ENCODE measurements at places on chromosomes 12 and 14.

- no peak for DNase-seq
Measured at GRCh38 chr14:24206260-24207103, 986 bp downstream of the TSSK4 start.

DNA sequence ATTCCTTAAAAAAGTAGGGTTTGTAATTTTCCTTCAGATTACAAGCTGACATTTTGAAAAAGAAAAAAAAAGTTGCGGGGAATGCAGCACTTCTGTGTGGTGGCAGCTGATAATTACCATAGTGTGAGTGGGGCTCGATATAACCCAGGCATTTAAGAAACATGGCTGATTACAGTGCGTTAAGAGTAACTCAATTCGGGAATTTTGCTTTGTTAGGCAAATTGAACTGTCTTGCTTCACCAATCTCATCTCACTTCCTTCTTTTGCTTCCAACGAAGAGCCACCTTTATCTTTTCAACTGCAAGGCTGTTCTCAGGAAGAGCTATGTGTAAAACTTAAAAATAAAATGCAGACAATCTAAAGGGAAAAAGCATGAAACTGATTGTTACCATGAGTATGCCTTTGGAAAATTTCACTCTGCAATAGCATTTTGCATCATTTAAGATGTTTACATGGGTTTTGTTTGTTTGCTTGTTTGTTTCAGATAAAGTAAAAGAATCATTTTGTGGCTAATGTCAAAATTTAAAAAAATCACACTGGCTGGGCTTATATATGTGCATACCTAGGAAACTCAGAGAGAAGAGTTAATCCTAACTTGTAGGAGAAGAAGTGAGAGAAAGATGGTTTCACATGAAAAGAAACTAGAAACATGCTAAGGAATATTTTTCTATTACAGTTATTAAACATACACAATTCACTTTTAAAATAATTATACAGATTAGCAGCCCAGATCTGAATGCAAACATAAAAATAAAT, 295.9 kb upstream of the ATP2B1 start:
- no peak for DNase-seq

DNA sequence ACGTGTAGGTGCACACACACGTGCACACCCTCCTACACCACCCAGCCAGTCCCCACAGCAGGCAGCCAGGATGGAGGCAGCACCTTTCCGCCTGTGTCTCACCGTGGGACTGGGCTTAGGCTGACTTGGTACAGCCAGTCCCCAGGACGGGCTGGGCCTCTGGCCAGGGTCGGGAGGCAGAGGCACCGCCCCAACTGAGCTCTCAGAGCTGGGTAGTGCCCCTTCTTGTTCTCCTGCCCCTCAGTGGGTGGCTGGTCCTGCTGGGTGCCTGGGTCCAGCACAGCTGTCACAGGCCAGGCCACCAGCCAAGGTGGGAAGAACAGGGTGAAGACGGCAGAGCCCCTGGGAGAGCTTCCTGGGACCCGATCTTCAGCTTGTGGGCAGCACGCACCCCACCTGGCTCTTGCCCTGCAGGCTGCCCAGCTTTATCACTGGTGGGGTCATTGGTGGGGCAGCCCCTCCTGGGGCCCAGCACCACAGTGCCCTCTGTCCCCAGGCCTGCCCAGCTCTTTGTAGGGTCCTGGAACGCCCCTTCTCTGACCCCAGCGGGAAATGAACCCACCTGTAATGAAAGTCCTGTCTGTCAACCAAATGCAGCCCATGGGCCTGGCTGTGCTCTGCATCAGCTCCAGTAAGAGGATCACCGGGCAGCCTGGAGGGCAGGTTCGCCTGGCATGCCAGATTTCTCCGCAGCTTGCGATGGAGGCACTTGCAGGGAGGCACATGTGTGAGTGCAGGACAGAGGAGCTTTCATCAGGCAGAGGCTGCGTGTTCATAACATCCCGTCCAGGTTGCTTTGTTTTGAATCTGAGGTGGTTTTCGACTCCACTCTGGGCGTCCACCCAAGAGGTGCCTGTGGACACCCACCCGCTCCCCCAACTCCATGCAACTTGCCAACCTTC, 14.7 kb downstream of the CDCA4 start:
- no peak for DNase-seq

GRCh38 chr12:82675246-82675645, 11.5 kb upstream of the TMTC2 start:
- DNase-seq: no peak

GRCh38 chr12:68842123-68842522, 34.1 kb downstream of the MDM2 start:
- DNase-seq: no peak

DNA sequence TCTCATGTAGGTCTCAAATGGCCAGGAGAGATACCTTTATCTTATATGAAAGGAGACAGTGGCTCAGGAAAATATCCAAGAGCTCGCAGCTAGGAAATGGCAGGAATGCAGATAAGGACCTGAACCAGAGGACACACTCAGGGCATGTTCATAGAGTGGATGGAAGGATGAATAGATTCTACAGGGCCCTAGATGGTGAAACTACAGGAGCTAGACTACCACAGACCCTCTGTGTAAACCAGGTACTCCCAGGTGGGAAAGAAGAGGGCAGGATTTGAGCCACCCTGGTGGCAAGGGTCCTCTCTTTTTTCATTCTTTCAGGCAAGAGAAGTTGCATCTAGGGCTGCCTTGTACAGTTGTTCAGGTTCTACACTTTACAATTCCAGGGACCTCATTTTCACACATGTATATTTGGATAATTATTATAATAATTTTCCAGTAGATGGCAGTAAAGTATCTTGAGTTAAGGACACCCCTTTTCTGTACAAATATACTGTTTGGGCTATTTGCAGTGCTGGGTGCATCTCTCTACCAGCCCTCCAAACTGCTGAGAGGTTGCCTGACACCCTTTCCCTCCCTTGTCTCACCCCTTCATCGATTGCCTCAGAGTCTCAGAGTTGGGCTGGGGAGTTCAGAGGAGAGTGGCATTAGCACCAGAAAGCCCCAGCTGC, 10.5 kb upstream of the ZDHHC22 start:
- no peak for DNase-seq

GRCh38 chr12:122283680-122284079, 17.4 kb upstream of the VPS33A start:
- DNase-seq: no peak

DNA sequence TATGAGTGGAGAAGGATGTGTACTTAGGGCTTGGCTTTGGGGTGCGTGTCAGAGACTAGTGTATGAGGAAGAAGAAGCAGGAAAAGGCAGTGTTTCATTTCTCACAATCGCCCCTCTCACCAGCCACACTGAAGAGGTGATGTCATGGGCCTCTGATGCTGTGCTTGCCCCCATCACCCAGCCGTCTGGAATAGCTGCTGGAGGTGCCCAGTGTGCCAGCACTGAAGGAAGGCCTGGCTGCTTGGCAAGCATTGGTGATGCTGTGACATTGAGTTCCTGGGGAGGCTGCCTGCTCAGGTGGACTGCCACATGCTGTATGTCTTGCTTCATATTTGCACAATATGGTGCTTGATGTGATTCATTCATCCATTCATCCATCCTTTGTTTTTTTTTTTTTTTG, 56.2 kb downstream of the CRADD start:
- DNase-seq: no peak

DNA sequence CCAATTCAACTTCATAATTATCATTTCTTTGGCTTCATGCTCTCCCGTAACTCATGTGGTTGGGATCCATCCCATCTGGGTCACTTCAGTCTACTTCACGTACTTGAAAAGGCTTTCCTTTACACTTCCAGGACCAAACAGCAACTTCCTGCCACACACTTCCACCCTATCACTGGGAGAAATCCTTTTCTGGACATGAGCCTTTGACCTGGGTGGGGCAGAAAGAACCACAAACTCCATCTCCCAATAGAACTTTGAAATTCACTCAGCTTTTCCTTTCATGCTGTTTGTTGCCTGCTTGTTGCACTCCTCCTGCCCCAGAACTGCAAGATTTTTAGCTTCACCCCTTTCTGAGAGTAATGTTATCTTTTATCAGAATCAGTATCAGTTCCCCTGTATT, 18.4 kb upstream of the GALNT16 start:
- DNase-seq: no peak

DNA sequence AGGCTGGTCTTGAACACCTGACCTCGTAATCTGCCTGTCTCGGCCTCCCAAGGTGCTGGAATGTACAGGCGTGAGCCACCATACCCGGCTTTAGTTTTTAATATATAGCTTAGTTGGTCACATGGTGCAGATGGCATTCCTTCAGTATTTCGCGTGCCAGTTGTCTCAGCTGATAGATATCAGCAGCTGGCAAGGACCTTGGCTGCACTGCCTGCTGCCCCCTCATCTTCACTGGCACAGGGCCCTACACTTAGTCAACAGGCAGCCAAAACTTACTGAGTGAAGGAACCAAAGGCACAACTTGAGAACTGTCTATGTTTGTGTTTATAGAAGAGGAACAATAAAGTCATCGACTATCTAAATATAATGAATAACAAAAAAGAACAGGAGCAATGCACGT, 31.0 kb downstream of the EID3 start:
- no peak for DNase-seq

DNA sequence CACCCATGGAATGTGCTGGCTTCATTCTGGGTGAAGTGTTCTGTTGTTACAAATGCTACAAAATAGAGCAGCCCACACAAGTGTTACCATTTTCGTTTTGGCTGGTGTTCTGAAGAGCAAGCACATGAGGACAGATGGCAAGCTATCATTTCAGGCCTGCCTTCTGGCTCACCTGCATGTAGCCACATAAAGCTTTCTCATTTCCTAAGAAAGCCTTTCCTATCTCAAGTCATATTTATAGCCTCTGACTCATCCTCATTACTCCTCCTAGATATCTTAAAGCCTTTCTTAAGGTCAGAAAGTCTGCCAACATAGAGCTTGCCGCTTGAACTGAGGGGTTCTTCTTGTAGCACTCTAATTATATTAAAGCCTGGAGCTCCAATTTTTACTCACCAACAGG, 89.0 kb downstream of the PTPRR start:
- DNase-seq: no peak

DNA sequence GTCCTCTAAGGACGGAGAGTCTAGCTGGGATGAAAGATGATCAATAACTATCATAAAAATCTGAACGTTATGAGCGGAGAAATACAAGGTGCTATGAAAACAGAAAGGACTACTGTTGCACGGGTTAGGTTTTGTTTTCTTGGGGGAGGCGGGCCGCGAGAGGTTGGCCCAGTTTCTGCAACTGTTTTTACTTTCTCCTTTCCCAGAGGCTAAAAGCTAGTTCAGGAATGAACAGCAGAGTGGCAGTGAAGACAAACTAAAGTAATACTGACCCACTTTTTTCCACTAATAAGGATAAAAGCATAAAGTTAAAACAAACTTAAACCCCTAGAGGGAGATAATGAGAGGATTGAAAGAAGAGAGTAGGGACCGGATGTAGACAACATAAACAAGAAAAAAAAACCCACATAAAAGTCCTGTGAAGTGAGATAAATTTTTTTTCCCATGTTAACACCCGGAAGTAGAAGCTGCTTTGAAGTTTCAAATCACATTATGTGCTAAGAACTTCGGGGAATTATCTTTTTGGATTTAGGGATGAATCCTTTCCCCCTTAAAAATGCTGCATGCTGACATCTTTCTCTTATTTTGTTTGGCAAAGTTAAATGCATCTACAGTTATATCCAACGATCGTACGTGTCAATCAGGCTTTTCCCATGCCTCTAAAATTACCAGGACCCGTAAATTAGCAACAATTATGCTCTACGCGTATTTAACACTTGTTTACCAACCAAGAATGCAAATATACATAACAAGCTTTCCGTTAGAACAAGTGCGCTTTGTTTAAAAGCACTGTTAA, 1.0 kb upstream of the CDK17 start:
- no peak for DNase-seq

GRCh38 chr14:100651999-100652508, 64.8 kb upstream of the BEGAIN start:
- no peak for DNase-seq

DNA sequence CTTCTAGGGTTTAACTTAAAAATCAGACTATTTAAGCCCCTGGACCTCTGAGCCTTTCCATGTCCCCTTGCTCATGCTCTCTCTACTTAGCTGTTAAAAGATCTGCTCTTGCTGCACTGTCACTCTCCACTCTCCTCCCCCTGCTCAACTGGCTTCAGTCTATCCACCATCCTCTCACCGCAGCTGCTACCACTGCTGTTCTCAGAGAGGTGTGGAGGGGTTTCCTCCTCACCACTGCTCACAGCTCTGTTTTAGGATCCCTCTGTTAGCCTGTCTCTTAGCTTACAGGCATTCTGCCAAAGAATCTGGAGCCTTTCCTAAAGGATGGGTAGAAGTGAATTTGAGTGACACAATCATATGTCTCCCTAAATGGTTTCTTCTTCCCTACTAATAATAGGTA, 43.7 kb upstream of the ATP2B1 start:
- DNase-seq: no peak

GRCh38 chr12:45473636-45474035, 255.9 kb upstream of the ARID2 start:
- DNase-seq: no peak

GRCh38 chr12:132329036-132329719, at the start of gene GALNT9:
Gene GALNT9, minus strand, starts transcription at chr12:132329589. Its CDS starts 386 bp downstream, at chr12:132329203.
- DNase-seq: no peak

DNA sequence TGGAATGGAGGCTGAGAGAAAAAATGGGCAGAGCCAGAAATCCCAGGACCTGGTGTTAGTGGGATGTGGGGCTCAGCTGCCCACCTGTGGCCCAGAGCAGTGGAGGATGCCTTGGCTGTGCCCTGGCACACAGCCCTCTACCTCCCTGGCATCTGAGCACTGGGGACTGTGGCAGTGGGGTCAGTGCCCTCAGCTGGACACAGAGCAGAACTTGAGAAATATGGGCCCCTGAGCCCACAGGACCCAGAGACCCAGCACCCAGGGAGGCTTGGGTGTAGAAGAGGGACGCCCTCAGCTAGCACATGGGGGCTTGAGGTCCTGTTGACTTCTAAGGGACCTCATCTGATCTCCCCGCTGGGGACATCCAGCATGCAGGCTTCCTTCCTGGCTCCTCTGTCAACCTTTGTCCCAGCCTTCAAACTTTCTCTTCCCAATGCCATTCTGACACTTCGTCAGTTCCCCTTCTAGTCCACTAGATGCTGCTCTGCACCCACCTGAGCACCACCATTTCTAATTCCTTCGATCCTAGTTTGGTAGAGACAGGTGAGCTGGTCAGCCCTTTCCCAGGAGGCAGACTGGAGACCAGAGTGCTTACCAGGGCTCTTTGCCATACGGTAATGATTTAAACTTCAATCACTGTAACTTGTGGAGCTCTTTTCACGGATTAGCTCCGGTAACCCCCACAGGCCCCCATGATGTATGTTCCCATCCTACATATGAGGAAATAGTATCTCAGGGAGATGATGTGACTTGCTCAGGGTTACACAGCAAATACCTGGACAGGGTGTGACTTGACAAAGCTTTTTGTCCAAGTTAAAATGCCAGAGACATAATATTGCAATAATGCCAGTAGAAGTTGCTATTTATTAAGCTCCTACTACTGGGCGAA, 143.7 kb downstream of the ASCL4 start:
- DNase-seq: no peak

- DNase-seq: no peak
Measured at GRCh38 chr14:50064993-50065392, 51.4 kb downstream of the VCPKMT start.

GRCh38 chr14:32414808-32415255, 85.7 kb downstream of the AKAP6 start:
- no peak for DNase-seq
